ENCODE measurements at places on chromosomes 4 and X. TPM values are rescaled to one million over a fixed set of nuclear protein-coding genes. Genes with fewer than 3 reads are reported as not detected.

DNA sequence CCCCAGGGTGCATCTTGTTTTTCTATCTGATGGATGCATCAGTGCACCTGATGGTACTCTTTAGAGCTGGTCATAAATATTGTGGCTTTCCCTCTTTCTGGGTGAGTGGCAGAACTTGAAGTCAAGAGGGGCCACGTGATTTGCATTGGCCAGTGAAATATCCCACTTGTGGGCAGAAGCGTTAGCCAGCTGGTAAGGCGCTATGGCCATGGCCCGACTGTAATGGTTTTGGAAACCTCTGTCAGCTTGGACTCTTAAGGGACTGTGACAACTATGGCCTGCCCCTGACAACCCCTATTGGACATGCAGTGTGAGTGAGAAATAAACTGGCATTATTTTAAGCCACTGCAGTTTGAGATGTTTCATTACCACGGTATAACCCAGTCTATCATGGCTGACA, 72.8 kb downstream of the SEL1L3 start:
- peaks cover 61% of the 10 kb centered on the region for H3K36me3 ChIP-seq
- H3K27me3 ChIP-seq, result no peaks in the 10 kb centered on the region
- DNase-seq, result no peak
- H3K4me1 ChIP-seq, result peaks cover 2% of the 10 kb centered on the region
- no peak overlapping the region for H3K27ac ChIP-seq

GRCh38 chr4:185945906-185946305, 123.0 kb upstream of the TLR3 start:
- no peaks in the 10 kb centered on the region for H3K4me1 ChIP-seq
- no peak overlapping the region for H3K27ac ChIP-seq
- no peaks in the 10 kb centered on the region for H3K36me3 ChIP-seq
- DNase-seq, result no peak

GRCh38 chr4:173272996-173273395, 61.2 kb downstream of the HMGB2 start:
- no peak overlapping the region for H3K27ac ChIP-seq
- no peaks in the 10 kb centered on the region for H3K27me3 ChIP-seq
- H3K36me3 ChIP-seq, result no peaks in the 10 kb centered on the region

DNA sequence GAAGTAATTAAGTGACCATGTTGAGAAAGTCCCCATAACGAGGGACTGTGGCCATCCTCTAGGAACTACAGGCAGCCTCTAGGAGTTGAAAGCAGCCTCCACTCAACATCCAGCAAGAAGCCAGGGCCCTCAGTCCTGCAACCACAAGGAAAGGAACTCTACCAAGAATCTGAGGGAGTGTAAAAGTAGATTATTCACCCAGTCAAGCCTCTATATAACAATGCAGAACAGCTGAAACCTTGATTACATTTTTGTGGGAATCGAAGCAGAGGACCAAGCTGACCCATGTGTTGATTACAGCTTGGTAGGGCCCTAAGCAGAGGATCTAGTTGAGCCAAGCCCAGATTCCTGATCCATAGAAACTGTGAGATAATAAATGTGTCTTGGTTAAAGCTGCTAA, 17.1 kb downstream of the RPS6KA6 start:
- H3K27me3 ChIP-seq, result no peaks in the 10 kb centered on the region
- no peaks in the 10 kb centered on the region for H3K4me1 ChIP-seq
- no peak overlapping the region for H3K4me3 ChIP-seq
- no peaks in the 10 kb centered on the region for H3K36me3 ChIP-seq
- H3K27ac ChIP-seq, result no peak overlapping the region

- no peak overlapping the region for H3K4me3 ChIP-seq
- H3K27me3 ChIP-seq, result no peaks in the 10 kb centered on the region
- H3K27ac ChIP-seq, result no peak overlapping the region
Measured at GRCh38 chr4:1234811-1235292, 14.1 kb downstream of the CTBP1 start.

DNA sequence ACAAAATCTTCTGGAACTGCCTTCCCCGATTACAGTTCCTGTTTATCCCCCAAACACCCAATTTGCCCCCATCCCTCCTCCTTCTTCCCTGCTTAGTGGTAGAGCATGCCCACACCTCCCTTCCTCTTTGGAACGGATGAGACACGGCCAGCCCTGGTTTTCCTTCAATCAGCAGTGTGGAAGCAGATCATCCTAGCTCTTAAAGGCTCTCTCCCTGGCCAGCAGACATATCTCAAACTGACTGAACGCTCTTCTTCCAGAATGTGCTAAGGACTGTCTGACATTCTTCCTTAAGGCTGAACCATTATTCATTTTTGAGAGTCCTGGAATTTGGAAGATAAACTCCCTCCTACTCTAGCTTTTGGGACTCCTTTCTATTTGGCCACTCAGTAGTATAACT, 161.1 kb downstream of the TRIML1 start:
- H3K27me3 ChIP-seq, result no peaks in the 10 kb centered on the region
- no peak for DNase-seq
- no peak overlapping the region for H3K4me3 ChIP-seq
- no peaks in the 10 kb centered on the region for H3K36me3 ChIP-seq

DNA sequence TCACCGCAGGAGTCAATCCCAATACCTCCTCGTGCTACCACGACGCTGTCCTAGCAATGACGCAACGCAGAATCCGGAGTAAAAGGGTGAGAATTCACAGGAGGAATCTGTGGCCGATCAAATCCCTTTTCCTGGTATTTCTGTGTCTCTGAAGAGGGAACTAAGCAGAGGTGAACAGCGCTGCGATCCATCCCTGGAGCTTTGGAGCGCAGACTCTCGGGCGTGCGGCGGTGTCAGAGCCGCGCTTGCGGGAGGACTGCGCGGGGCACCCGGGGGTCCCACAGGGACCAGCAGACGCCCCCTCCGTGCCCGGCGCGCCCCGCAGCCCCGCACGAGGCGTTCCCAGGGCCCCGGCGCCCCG, 17.2 kb upstream of the ZNF718 start:
- H3K27ac ChIP-seq, result no peak overlapping the region
- H3K36me3 ChIP-seq, result peaks cover 8% of the 10 kb centered on the region
- H3K4me1 ChIP-seq, result no peaks in the 10 kb centered on the region
- no peak for DNase-seq

DNA sequence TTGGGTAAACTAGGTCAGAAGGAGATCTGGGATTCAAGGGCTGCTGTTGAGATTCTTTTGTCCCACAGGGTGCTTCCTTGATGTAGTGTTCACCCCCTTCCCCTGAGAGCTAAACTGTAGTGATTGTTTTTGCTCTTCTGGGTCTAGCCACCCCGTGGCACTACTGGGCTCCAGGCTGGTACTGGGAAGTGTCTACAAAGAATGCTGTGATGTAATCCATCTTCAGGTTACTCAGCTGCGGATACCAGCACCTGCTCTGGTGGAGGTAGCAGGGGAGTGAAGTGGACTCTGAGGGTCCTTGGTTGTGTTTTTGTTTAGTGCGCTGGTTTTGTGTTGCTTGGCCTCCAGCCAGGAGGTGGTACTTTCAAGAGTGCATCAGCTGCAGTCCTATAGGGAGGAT, 365.5 kb downstream of the ZNF674 start:
- DNase-seq, result no peak
- H3K36me3 ChIP-seq, result no peaks in the 10 kb centered on the region
- no peaks in the 10 kb centered on the region for H3K4me1 ChIP-seq
- H3K27me3 ChIP-seq, result no peaks in the 10 kb centered on the region
- H3K4me3 ChIP-seq, result no peak overlapping the region

DNA sequence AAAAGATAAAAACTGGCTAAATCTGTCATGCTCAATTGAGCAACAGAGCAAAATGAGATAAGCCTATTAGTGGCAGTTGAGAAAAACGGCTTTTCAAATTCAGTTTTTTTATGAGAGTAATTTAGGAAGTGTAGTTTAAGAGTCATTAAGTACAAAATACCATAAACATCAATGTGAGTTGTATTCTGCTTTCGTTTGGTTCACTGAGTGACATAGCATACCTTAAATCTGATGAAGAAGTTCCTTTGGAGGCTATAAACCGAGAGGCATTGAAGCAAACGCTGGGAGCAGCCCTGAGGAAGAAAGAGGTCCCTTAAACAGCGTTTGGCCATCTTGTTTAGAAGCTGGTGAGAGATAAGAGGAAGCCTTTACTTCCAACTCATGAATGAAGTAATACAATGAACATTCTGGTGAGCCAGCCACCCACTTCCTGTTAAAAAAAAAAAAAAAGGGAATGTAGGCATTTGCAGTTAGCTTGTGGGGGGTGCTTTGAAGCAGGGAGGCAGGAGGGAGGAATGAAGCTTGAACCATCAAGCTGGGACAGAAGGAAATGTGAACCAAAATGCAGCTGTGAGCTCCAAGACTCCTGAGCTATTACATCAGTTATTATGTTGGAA, 132.3 kb downstream of the ZNF330 start:
- no peak overlapping the region for H3K4me3 ChIP-seq
- no peak for DNase-seq
- no peaks in the 10 kb centered on the region for H3K27me3 ChIP-seq

DNA sequence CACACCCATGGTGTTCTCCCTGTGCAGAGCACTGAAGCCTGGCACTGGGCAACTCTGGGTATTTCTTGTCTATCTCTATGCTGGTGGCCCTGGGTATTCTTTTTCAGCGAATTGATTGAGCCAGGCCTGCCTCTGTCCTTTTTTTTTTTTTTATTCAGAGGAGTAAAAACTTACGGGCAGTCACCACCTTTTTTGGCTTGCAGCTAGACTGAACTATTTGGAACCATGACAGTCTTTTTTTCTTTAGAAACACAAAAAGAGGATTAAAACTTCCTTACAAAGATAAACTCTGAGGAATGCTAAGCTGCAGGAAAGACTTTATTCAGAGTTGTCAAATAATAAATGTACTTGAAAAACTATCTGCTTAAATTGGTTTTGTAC, 119.2 kb upstream of the STIM2 start:
- H3K4me3 ChIP-seq, result no peak overlapping the region
- no peaks in the 10 kb centered on the region for H3K36me3 ChIP-seq
- peaks cover 12% of the 10 kb centered on the region for H3K27me3 ChIP-seq

DNA sequence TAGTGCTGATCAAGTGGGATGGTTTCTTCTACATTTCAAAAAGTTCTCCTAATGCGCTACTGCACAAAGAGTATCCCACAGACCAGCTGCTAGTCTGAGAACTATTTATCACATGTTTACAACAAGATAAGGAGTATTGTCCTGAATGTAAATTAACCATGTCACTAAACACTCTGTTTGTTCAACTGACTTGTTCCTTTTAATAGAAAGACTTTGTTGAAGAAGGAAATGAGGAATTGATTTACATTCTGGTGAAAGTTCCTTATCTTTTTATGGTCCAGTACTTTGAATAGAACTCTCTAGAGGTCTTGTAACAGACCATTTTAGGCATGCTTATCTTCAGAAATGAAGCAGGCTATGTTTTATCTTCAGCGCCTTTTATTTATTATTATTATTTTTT, 67.3 kb upstream of the IL13RA1 start:
- H3K4me3 ChIP-seq, result no peak overlapping the region
- no peaks in the 10 kb centered on the region for H3K4me1 ChIP-seq
- no peak overlapping the region for H3K27ac ChIP-seq
- peaks cover 41% of the 10 kb centered on the region for H3K36me3 ChIP-seq
- DNase-seq, result no peak

DNA sequence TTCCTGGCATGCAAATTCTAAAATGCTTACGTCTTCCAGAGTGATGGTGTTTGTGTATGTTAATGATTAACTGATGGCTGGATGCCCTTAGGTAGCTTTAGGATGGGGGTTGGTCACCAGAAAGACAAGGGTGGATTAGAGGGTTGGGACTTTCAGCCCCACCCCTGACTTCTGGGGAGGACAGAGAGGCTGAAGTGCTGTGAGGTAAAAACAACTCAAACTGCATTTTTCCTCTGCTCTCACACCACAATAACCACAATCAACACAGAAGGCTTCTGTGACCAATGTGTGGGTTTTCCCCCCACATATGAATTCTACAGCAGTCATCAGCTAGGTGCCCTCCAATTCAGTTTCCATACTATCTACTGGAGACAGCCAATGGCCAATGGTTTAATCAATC, 18.7 kb upstream of the DDIT4L start:
- H3K4me3 ChIP-seq, result no peak overlapping the region
- peaks cover 9% of the 10 kb centered on the region for H3K4me1 ChIP-seq
- peak overlapping the region; percentile 2 for H3K27ac ChIP-seq
- no peaks in the 10 kb centered on the region for H3K36me3 ChIP-seq
- peaks cover 14% of the 10 kb centered on the region for H3K27me3 ChIP-seq
- DNase-seq, result peak; percentile 69

- no peak overlapping the region for H3K27ac ChIP-seq
Measured at GRCh38 chrX:136856551-136856950, 24.0 kb downstream of the RBMX start.

DNA sequence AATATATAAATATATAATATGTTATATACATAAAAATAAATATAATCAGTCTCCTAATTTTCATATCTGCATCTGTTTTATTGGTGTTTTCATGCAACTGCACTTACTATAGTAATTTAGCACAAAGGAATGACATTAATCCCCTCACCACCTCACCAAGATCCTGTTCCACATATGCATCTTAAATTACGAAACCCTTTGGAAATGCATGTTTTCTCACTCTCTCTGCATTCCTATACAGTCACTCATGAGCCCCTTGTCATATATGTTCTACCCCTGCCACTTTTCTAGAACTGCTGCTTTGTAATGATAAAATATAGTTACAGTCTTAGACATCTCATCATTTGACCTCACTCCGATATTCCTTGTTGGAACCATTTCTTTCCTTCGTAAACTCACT, 728.7 kb upstream of the SLIT2 start:
- H3K4me3 ChIP-seq, result no peak overlapping the region
- no peaks in the 10 kb centered on the region for H3K4me1 ChIP-seq
- H3K27ac ChIP-seq, result no peak overlapping the region
- no peaks in the 10 kb centered on the region for H3K27me3 ChIP-seq
- DNase-seq, result no peak

DNA sequence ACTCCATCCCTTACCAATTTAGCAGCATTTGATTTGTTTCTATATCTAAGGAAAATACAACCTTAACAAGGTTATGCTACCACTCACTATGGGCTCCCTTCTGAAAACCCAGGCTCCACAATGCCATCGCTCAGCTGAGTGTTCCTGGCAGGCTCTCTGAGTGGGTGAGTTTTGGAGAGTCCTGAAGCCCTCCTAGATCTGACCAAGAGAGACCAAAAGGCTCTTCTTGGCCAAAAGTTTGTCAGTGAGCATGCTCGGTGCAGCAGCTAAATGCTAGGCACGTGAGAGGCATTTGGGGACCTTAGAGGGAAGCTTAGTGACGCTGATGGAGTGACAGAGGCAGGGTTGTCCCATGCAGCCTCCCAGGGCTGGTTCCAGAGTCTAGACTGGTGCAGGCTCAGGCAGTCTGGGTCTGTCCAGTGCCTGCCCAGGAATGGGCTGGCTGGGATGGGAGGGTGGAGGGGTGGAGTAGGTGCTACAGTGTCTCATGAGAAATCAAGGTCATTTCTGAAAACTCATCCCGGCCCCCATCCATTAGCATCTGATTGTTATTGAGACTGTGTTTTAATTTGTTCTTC, 346.8 kb downstream of the NR3C2 start:
- no peak for DNase-seq
- H3K27ac ChIP-seq, result no peak overlapping the region
- H3K36me3 ChIP-seq, result no peaks in the 10 kb centered on the region
- H3K4me1 ChIP-seq, result no peaks in the 10 kb centered on the region
- H3K27me3 ChIP-seq, result no peaks in the 10 kb centered on the region

GRCh38 chrX:72105436-72105835, 26.3 kb downstream of the RTL5 start:
- peaks cover 28% of the 10 kb centered on the region for H3K4me1 ChIP-seq
- DNase-seq, result peak; percentile 86
- H3K27me3 ChIP-seq, result peaks cover 45% of the 10 kb centered on the region
- no peak overlapping the region for H3K27ac ChIP-seq
- no peaks in the 10 kb centered on the region for H3K36me3 ChIP-seq

HSD17B13 gene
- 0.19 TPM for total RNA-seq

RNF212 gene
- 1.8 TPM for total RNA-seq

STBD1 gene
- 0.35 TPM for total RNA-seq
